ENCODE measurements at places on chromosomes 1 and 21. TPM values are rescaled to one million over a fixed set of nuclear protein-coding genes. Genes with fewer than 3 reads are reported as not detected.

The B3GALNT2 gene
- total RNA-seq, result 37.3 TPM

The DCDC2B gene
- total RNA-seq, result not detected

The CADM3 gene
- total RNA-seq, result 0.13 TPM

The MPL gene
- total RNA-seq, result not detected

The XCL1 gene
- total RNA-seq, result 0.38 TPM

The AIRE gene
- total RNA-seq, result not detected

The KRTAP10-6 gene
- not detected for total RNA-seq

The CFAP74 gene
- not detected for total RNA-seq

The ST6GALNAC5 gene
- total RNA-seq, result 2.6 TPM

The GSTM1 gene
- total RNA-seq, result 6.4 TPM

The ZNF593OS gene
- not detected for total RNA-seq

The LCE1B gene
- not detected for total RNA-seq

The ZNF678 gene
- total RNA-seq, result 6.9 TPM

The LCA5L gene
- total RNA-seq, result 1.1 TPM

The TMEM35B gene
- total RNA-seq, result 20.5 TPM

The AIDA gene
- 65.2 TPM for total RNA-seq

The SLC50A1 gene
- total RNA-seq, result 26.5 TPM

The ITLN2 gene
- total RNA-seq, result not detected

The MCOLN3 gene
- total RNA-seq, result 0.34 TPM

The SPATA6 gene
- total RNA-seq, result 9.9 TPM

The PDZK1 gene
- total RNA-seq, result 0.31 TPM

The LENEP gene
- not detected for total RNA-seq

The ANKRD35 gene
- not detected for total RNA-seq

The APP gene
- total RNA-seq, result 749 TPM

The CD52 gene
- total RNA-seq, result not detected

The KPRP gene
- total RNA-seq, result not detected

The TMPRSS2 gene
- 0.21 TPM for total RNA-seq

The LPAR3 gene
- not detected for total RNA-seq

The SH3GLB1 gene
- total RNA-seq, result 81.8 TPM

The RORC gene
- total RNA-seq, result not detected

The APOBEC4 gene
- total RNA-seq, result not detected

The TMEM200B gene
- total RNA-seq, result 22.5 TPM

The SERINC2 gene
- 4.5 TPM for total RNA-seq

The CAMK1G gene
- total RNA-seq, result not detected

The PRMT2 gene
- total RNA-seq, result 111 TPM

The S100A7 gene
- not detected for total RNA-seq

All from osteocyte (in vitro differentiated cells).